ENCODE measurements at places on chromosomes 16 and 17.

GRCh38 chr17:80956321-80957190 is 35.1 kb upstream of the CHMP6 start:
- no peak for DNase-seq

- DNase-seq, result no peak
These were observed 49.6 kb downstream of the ANKFY1 start for GRCh38 chr17:4214157-4214556.

GRCh38 chr16:53415504-53415903 is 18.8 kb upstream of the RBL2 start:
- DNase-seq, result no peak

- DNase-seq, result no peak
These were observed 8.6 kb downstream of the C16orf96 start for GRCh38 chr16:4564661-4565267.

DNA sequence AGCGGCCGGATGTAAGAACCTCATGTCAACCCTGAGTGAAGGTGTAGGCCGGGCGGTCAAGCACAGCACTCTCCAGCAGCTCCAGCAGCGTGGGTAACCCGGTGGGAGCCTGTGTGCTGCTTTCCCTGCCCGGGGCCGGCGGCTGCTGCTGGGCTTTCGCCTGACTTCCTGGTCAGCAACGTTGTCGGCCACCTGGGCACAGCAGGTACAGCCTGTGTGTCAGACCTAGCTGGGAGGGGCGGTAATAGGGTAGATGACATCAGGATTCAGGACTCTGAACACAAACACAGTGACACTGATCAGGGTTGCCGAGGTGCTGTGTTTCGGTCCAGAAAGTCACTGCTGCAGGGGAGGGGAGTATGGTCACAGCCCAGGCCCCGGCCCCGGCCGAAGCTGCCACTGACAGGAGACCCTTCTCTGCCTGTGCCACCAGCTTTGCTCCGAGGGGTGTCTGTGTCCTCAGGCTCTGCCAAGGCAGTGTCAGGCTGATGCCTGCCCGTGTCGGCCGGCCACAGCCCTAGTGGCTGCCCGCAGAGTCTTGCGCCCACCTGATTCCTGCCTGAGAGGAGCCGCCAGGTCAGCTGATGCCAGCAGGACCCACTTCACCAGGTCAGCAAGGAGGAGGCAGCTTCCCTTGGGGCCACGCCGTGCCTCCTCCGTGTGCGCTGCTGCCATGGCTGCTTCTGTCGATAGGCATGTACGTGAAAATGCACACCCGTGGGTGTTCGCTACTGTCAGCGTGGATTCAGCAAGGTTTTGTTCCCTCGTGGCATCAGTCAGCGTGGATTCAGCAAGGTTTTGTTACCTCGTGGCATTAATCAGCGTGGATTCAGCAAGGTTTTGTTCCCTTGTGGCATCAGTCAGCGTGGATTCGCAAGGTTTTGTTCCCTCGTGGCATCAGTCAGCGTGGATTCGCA is 9.2 kb downstream of the RAB40C start:
- no peak for DNase-seq

GRCh38 chr16:12193692-12194091 is 217.2 kb downstream of the SNX29 start:
- no peak for DNase-seq

GRCh38 chr16:50616883-50617645 is 64.0 kb downstream of the SNX20 start:
- no peak for DNase-seq

DNA sequence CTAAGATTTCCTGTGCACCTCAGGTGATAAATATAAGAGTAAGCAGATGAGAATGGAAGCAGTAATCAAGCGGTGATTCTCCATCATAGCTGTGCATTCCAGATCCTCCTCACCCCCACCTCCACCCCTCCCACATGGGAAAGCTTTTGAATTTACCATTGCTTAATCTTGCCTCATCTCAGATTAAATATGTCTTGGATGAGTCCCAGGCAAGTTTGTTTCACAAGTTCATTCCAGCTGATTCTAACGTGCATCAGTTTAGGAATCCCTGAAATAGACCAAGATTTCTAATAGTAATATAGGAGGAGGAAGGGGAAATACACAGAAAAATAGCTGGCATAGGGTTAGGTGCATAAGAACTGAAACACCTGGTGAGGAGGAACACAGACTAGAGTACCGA is 396.2 kb upstream of the KIF2B start:
- DNase-seq, result no peak

GRCh38 chr17:77610518-77610893 is 348.0 kb upstream of the TNRC6C start:
- DNase-seq, result no peak

DNA sequence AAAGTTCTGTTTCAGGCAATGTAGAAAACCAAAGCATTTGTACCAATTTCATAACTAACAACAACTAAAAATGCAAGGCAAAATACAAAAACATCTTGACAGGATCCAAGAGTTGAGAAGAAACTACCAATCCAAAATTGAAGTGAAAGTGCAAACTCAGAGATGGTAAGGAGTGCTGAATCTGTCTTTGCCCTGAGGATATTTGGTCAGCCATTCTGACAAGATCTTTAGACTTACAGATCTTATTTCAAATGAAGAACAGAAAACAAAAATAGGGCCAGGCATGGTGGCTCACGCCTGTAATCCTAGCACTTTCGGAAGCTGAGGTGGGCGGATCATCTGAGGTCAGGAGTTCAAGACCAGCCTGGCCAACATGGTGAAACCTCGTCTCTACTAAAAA is 412.8 kb downstream of the ZFHX3 start:
- no peak for DNase-seq

- DNase-seq, result no peak
These were observed 24.3 kb upstream of the B4GALNT2 start for GRCh38 chr17:49108318-49108717.

All from caudate nucleus (tissue), 63 donors.